Left kidney (tissue), 8 donors: ENCODE measurements at places on chromosomes 5 and 9. TPM values are rescaled to one million over a fixed set of nuclear protein-coding genes. Genes with fewer than 3 reads are reported as not detected.

Gene FRMD3
- polyA plus RNA-seq: 20.9 TPM

DNA sequence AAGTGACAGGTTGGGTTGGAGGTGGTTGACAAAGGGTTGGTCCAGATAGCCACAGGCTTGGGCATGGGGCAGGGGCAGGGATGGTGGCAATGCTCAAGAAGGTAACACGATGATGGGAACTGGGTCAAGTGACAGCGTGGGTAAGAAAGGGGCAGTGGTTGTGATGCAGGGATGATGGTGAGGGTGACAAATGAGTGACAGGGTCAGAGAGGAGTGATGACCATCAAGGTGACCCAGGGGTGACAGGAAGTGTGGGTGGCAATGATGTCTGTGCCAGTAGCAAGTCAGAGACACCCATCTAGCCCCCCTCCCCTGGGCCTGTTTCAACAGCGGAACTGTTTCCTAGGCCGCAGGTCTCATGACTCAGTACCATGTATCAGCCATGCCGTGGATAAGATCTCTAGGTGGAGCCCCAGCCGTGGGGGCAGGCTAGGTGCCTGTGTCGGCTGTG is 20.5 kb downstream of the AQP3 start:
- no peak for DNase-seq

Gene SPATA31A3
- not detected for polyA plus RNA-seq

DNA sequence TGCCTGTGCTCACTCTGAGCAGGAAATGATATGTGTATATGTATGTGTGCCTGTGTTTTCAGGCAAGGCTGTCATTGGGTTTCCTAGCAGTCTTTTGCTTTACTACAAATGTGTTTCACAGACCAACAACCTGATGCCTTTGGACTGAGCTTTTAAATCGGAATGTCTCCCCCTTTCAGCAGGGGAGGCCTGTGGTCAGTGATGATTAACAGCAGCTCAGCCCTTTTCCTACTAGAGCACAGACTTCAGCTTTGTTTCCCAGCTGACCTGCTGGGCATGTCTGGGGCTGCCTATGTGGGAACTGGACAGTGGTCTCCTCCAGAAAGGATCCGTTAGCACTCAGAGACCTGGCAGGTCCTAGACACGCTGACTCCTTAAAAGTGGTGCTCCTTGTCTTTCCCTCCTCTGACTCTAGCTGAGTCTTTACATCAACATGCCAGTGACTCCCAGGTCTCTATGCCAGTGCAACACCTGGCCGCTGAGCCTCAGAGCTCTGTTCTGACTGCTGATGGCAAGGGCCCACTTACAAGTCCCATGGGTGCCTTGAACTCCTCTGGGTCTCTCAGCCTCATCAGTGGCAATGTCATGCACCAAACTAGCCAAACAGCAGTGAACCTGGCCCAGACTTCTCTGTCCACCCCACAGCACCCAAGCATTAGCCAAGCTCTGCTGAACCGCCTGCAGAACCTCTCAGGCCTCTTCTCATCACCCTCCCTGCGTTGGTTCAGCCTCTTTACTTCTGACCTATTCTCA is 7.7 kb downstream of the MACROH2A1 start:
- no peak for DNase-seq

Gene ZNF366
- 3.5 TPM for polyA plus RNA-seq
